ENCODE measurements at places on chromosomes 7 and 10.
A peak's percentile ranks its signal among the peaks of the same experiment; 100 is the strongest.

DNA sequence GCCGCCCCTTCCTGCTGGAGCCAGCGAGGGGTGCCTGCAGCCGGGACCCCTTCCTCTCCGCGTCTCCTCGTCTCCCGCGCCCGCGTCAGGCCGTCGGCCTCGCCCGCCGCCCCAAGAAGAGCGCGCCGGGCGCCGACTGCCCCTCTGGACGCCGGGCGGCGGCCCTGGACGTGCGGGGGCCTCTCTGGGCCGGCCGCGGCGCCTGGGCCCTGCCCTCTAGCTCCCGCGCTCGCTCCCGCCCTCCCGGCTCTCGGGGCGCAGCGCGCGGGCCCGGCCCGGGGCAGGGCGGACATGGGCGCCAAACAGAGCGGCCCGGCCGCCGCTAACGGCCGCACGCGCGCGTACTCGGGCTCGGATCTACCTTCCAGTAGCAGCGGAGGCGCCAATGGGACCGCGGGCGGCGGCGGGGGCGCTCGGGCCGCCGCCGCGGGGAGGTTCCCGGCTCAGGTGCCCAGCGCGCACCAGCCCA, 704 bp downstream of the ZNRF2 start:
- DNase-seq = peak; percentile 71

GRCh38 chr7:40546616-40547501, 412.1 kb downstream of the SUGCT start:
- DNase-seq = peak; percentile 35

DNA sequence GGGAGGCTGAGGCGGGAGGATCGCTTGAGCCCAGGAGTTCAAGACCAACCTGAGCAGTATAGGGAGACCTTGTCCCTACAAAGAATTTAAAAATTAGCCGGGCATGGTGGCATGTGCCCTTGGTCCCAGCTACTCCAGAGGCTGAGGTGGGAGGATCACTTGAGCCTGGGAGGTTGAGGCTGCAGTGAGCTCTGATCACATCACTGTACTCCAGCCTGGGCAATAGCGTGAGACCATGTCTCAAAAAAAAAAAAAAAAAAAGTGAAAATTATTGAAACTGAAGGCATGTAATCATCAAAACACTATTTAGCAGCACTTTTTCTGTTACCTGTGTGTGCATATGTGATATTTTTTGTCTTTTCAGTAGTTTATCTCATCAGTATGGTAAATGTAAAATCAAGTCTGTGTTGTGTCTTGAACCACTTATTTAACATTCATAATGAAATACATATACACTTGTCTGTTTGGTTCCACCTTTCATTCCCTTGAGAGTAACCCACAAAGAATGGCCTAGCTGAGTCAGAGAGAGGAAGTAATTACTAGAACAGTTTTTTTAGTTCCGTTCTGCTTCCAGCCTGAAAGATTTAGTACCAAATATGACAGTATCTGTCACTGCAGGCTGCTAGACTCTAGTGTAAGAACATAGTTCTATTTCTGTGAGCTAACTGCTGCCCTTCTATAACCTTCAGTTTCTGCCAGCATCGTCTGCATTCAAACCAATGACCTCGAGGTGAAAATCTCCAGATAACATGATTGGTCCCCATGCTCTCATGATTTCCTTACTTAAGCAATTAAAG, 68.6 kb downstream of the MMRN2 start:
- DNase-seq = peak; percentile 78

GRCh38 chr10:20313665-20314064, 497.4 kb downstream of the PLXDC2 start:
- no peak for DNase-seq

DNA sequence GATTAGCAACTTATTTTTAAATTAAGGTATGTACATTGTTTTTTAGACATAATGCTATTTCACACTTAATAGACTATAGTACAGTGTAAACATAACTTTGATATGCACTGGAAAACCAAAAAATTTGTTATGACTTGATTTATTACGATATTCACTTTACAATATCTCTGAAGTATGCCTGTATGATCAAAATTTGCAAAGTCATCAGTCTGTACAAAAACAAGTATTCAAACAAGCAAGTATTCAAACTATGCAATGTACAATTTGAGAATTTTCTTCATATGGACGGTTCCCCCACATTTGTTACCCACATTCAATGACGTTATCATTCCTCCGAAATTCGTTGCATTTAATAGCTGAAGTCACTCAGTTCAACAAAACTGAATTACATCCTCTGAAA, 147.9 kb downstream of the AVL9 start:
- no peak for DNase-seq

DNA sequence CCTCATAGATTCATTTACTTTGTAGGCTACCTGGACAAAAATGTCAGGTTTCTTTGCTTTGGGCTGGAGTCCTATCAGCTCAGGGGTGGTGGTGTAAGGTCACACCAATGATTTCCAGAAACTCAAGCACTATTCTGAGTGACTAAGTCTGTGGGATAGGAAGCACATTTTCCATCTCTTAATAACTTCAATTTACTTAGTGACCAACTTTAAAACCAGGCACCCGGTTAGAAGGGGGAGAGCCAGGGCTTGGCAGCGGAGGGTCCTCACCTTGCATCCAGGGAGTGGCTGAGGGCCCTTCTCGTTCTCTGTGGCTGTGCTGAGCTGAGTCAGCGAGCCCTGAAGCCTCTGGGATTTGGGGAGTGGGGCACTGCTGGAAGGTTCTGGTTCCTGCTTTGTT, 6.7 kb downstream of the CHST3 start:
- DNase-seq = peak; percentile 65

- DNase-seq = no peak
These were observed 39.8 kb downstream of the WAPL start for GRCh38 chr10:86481761-86482160.

DNA sequence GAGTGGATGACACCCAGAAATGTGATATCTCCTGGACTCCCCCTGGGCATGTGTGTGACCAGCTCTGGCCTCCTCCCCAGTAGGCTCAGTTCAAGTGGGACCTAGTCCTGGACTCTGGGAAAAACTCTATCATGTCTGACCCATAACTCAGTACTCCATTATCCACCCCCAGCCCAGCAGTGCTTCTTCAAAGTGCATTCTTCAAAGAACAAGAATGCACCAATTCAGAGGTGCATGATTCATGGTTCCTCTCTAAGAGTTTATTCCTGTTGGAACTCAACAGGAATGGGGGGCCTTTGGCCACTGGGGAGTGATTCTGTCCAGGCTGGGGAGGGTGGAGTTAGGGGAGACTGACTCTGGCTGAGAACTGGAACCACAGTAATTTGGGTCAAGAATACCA, 173.6 kb upstream of the CXCL12 start:
- peak; percentile 35 for DNase-seq

DNA sequence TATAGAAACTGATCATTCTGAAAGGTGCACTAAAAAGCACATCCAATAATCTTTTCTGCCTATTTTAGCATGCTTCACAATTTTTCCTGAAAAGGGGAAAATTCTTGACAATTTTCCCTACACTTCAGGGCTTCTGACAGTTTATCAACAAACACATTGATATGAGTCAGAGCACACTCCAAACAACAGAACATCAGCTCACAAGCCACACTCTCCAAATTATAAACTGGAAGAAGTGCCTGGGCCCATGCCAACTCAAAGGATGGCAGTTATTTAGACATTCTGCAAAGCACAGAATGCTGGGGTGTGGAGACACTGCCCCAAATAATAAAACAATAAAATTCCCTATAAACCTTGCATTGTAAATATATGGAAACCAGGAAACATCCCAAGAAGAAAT, 90.8 kb downstream of the ELAPOR2 start:
- DNase-seq = no peak
